ENCODE measurements at places on chromosomes 3 and 15.

GRCh38 chr15:88686166-88686565 is 47.4 kb downstream of the ISG20 start:
- H3K36me3 ChIP-seq = no peaks in the 10 kb centered on the region
- no peak for DNase-seq
- no peak overlapping the region for H3K27ac ChIP-seq
- H3K27me3 ChIP-seq = peaks cover 34% of the 10 kb centered on the region
- no peak overlapping the region for H3K4me3 ChIP-seq

GRCh38 chr3:101676765-101677435 is at the start of gene ZBTB11:
Gene ZBTB11, minus strand, starts transcription at chr3:101677132. Its CDS starts 218 bp downstream, at chr3:101676914.
- peak within 1 kb of the TSS; percentile 94 for H3K4me3 ChIP-seq
- H3K27ac ChIP-seq = peak within 1 kb of the TSS; percentile 87
- peak; percentile 100 for DNase-seq
- H3K4me1 ChIP-seq = peaks cover 4% of the 10 kb centered on the region
- H3K36me3 ChIP-seq = peaks cover 14% of the 10 kb centered on the region

DNA sequence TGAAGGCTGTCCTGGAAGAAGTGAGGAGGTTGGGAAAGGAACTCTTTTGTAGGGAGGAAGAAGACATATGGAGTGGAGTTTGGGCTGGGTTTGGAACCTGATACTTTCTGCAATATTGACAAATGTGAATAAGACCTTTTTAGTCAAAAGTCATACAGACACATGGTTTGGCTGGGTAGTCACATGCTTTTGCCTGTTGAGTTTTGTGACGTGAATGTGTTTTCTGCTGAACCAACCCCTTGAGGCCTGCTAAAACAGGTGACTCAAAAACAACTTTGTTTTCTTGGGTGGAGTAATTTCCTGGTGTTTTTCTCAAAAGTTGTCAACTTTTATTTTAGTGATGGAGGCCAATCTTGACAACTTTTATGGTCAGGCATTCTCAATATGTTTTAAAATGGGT is 39.4 kb upstream of the CCR4 start:
- H3K4me1 ChIP-seq = no peaks in the 10 kb centered on the region
- peaks cover 1% of the 10 kb centered on the region for H3K27me3 ChIP-seq
- no peak overlapping the region for H3K4me3 ChIP-seq
- no peak for DNase-seq
- H3K27ac ChIP-seq = no peak overlapping the region

GRCh38 chr3:152466784-152467183 is 198.1 kb downstream of the MBNL1 start:
- no peaks in the 10 kb centered on the region for H3K4me1 ChIP-seq
- no peaks in the 10 kb centered on the region for H3K27me3 ChIP-seq

DNA sequence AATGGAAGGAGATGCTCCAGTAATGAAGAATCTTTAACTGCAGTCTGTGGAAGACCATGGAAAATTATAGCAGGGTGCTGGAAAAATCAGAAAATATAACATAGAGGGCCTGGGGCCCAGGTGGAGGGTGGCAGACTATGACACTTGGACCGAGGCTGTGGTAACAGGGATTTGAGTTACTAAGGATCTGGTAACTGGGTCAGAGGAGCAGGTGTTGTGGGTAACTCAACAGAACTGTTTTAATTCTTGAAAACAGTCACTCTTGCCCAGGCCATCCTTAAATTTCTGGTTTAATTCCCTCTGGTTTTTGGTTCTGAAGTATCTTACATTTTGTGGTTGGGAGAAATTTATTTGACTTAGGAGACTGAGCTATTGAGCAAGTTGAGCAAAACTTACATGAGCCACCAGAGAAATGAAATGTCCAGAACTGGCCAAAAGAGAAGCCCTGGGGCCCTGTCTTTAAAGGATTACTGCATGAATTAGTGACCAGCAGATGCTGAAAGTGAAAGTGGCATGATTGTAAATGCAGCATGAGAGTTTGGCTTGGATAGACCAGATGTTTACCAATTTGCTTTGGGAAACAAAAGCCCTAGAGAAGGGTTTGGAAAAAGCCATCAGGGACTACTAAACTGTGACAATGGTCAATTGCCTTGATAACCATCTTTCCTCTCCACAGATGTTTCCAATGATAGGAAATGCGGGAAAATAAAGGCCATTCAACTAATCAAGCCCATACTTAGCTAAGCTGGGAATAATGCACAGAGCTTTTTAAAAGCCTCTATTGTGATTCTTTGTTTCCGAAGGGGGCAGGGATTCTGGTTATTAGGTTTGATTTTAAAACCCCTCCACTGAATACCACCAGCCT is 374.9 kb upstream of the TGFBR2 start:
- no peaks in the 10 kb centered on the region for H3K36me3 ChIP-seq
- no peak overlapping the region for H3K4me3 ChIP-seq
- peak overlapping the region; percentile 45 for H3K27ac ChIP-seq
- peaks cover 18% of the 10 kb centered on the region for H3K4me1 ChIP-seq

DNA sequence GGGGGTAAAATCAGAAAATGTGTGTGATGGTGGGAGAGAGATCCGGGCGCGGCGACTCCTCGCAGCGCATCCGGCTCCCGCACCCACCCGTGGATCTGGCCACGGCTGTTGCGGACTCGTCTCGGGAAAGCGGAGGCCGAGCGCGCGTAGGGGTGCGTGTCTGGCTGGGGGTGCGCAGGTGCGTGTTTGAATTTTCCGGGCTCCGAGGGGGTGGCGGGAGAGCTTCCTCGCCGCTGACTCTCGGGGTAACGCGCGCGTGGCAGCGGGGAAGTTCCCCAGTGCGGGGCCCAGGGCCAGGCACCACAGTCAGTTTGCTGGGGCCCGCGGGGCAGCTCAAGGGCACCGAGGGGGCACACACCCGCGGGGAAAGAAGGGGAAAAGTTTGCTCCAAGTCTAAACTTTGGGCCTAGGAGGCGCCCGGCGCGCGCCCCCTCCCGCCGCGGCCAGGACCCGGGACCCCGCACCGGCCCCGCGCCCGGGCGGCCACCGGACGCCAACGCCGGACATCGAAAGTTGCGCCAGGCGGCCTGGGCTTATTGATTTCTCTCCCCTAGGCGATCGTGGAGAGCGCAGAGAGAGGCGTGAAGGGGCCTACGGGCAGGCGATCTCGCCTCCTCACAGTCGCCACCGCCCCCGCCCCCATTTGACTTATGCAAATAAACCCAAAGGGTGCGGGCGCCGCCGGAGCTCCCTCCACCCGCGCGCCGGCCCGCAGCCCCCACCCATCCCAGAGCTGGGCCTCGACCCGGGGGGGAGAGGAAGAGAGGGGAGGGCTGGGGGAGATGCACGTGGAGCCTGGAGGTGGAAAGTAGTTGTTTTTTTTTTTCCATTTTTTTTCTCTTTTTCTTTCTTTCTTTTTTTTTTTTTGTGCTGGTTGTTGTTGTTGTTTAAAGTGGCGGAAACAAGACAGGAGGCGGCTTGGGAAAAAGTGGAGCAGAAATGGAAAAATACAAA is 639 bp downstream of the FOXP1 start:
- H3K27me3 ChIP-seq = no peaks in the 10 kb centered on the region
- peaks cover 9% of the 10 kb centered on the region for H3K4me1 ChIP-seq
- peak overlapping the region; percentile 90 for H3K4me3 ChIP-seq
- peak; percentile 31 for DNase-seq

GRCh38 chr3:35688826-35689225 is 49.5 kb downstream of the ARPP21 start:
- no peaks in the 10 kb centered on the region for H3K27me3 ChIP-seq
- no peak overlapping the region for H3K27ac ChIP-seq
- H3K4me1 ChIP-seq = no peaks in the 10 kb centered on the region
- H3K36me3 ChIP-seq = no peaks in the 10 kb centered on the region
- no peak overlapping the region for H3K4me3 ChIP-seq
- DNase-seq = no peak

All from IMR-90 (cell line).